ENCODE measurements at places on chromosomes 7 and 10. TPM values are rescaled to one million over a fixed set of nuclear protein-coding genes. Genes with fewer than 3 reads are reported as not detected.
A peak's percentile ranks its signal among the peaks of the same experiment; 100 is the strongest.

DNA sequence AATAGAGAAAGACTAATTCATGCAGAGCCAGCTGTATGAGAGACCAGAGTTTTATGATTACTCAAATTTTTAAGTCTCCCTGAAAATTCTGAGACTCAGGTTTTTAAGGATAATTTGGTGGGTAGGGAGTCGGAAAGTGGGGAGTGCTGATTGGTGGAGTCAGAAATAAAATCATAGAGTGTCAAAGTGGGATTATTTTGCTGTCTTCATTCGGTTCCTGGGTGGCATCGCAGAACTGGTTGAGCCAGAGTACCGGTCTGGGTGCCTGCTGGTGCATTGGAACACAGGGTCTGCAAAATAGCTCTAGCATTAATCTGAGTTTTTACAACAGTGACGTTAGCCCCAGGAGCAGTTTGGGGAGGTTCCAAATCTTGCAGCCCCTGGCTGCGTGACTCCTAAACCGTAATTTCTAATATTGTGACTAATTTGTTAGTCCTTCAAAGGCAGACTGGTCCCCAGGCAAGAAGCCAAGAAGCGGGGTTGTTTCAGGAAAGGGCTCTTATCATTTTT, 32.4 kb downstream of the GPRIN2 start:
- peak; percentile 86 for DNase-seq

GRCh38 chr10:93063144-93063976, 2.8 kb downstream of the CYP26C1 start:
- peak; percentile 79 for DNase-seq

GRCh38 chr10:46553238-46554049, 3.0 kb downstream of the GPRIN2 start:
- DNase-seq = peak; percentile 74

GRCh38 chr10:8053446-8054243, 843 bp upstream of the GATA3 start:
- peak; percentile 99 for DNase-seq

Gene WDR86
- total RNA-seq = 8.5 TPM

GRCh38 chr7:106059556-106059955, 52.6 kb downstream of the SYPL1 start:
- no peak for DNase-seq

DNA sequence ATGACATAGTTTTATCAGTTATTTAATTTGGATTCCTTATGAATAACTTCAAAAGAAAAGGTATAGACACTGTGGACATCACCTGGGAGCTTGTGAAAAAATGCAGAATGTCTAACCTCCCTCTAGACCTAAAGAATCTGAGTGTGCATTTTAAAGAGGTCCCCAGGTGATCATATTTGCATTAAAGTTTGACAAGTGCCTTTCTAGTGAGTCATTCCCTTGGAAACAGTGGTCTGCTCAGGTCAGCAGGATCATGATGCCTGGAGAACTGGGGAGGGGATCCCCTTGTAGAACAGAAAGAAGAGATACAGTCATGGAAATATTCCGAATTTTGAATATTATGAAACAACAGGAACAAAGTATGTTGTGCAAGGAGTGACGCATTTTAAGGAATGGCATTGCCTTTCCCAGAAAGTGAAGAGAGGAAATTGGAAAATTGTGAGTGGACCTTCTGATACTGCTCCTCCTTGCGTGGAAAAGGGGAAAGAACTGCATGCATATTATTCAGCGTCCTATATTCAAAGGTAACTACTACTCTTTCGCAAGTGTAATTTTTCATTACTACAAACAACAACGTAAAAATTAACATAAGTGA, 4.6 kb downstream of the STEAP2 start:
- no peak for DNase-seq

Gene UTF1
- not detected for total RNA-seq

Gene MET
- total RNA-seq = 55.0 TPM

Gene MDFIC
- 81.3 TPM for total RNA-seq

DNA sequence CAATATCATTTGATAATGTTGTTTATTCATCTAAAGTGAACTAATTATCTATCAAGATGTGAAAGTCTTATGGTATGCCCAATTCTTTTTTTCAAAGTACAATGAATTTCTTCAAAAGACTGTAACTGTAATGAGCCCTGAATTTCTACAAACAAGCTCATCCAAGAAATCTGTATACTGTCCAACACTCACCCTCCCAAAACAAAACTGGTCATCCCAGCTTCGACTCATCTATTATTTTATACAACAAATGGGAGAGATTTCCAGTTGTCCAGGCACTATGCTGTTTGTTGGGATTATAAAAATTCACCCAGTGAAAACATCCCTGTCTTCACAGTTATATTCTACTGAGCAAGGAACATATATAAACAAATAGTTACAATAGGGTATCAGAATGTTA, 806.9 kb downstream of the TNS3 start:
- DNase-seq = no peak

DNA sequence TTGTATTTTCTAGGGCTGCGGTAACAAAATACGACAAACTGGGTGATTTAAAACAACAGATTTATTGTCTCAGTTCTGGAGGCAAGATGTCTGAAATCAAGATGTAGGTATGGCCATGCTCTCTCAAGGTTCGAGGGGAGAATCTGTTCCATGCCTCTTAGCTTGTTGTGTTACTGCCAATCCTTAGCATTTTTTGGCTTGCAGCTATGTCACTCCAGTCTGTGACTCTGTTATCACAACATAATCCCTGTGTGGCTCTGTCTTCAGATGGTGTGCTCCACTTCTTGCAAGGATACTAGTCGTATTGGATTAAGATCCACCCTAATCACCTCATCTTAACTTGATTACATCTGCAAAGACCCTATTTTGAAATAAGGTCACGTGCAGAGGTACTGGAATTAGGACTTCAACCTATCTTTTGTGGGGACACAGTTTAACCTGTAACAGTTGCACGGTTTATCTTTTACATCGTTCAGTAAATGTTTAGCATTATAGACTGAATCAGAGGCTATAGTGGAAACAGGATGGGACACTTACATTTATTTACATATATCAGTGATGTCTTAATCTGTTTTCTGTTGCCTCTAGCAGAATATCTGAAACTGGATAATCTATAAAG, 3.1 kb downstream of the C1GALT1 start:
- peak; percentile 9 for DNase-seq

- DNase-seq = no peak
Observed at GRCh38 chr7:157916946-157917640, 580.3 kb downstream of the DNAJB6 start.

- no peak for DNase-seq
Observed at GRCh38 chr10:86168256-86168655, 198.3 kb downstream of the GRID1 start.

DNA sequence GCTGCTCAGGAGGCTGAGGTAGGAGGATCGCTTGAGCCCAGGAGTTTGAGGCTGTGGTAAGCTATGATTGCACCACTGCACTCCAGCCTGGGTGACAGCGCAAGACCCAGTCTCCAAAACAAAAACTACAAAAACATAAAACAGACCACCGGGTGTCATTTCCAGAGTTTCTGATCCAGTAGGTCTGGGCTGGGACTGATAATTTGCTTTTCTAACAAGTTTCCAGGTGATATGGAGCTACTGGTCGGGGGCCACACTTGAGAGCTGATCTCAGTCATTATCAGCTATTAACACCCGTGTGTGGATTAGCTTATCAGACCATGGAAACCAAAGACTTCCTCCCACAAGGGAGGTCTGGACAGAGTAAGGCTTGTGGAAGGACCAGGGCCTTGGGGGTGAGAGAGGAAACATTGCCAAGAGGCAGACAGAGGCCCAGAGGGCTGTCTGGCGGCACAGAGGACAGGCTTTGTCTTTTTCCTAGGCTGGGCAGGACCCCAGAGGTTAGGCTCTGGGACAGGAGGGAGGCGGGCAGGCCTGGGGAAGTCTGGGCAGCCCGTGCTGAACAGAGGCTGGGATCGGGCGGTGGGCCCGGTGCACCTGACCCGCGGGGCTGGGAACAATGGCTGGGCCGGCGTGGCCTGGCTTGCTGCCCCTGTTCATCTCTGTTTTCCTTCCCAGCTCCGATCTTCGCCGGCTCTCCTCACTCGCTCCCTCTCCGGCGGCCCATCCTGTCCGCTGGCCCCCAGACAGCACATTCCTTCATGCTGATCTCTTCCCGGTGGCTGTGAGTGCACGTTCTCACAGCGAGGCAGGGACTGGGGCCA, 25.2 kb downstream of the TMEM270 start:
- peak; percentile 96 for DNase-seq

Gene CPN1
- total RNA-seq = not detected

Gene GATA3
- not detected for total RNA-seq

DNA sequence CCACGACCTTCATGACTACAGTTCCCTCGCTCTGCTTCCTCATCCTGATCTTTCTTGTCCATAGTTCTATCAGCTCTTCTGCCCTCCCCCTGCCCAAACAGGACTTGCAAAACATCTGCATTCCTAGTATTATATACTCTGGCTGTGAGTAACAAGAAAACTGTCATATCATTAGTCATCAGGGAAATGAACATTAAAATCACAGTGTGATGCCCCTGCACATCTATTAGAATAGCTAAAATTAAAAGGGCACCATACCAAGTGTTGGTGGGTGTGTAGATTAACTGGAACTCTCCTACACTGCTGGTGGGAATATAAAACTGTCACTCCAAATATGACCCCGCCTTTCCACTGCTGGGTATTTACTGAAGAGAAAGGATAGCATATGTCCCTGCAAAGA, 141.8 kb downstream of the C7orf25 start:
- DNase-seq = no peak

GRCh38 chr10:119090968-119091367, 10.4 kb upstream of the EIF3A start:
- DNase-seq = no peak

Gene CEP41
- total RNA-seq = 9.8 TPM

Gene PRSS37
- total RNA-seq = not detected

- DNase-seq = no peak
Observed at GRCh38 chr7:138746073-138746472, 44.9 kb upstream of the SVOPL start.

DNA sequence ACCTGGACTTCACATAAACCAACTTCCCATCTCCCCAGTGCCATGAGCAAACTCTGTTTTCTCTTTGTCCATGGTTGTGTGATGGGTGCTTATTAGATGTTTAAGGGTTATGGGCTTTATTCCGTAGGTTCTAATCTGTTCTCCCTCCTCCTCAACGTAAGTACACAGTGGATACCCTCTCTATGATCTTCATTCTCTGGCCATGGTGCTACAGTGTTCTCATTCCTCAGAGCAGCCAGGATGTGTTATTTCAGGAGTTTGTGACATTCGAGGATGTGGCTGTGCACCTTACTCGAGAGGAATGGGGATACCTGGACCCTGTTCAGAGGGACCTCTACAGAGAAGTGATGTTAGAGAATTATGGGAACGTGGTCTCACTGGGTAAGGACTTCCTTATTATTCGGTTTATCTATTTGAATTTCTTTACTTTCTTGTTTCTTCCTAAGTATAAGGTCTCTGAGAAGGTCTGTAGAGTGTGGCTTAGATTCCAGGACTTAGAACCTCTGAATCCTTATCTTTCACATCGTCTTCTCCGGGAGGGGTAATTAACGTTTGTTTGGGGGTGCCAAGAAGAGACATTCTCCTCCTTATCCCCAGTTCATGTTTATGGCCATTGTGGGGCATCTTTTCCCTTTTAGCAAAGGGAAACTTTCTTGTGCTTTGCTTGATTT, 3.8 kb downstream of the ZNF655 start:
- no peak for DNase-seq

GRCh38 chr10:100984672-100985177, 2.6 kb downstream of the MRPL43 start:
- DNase-seq = no peak

- peak; percentile 63 for DNase-seq
Observed at GRCh38 chr7:129271500-129272355, 46.9 kb downstream of the AHCYL2 start.

DNA sequence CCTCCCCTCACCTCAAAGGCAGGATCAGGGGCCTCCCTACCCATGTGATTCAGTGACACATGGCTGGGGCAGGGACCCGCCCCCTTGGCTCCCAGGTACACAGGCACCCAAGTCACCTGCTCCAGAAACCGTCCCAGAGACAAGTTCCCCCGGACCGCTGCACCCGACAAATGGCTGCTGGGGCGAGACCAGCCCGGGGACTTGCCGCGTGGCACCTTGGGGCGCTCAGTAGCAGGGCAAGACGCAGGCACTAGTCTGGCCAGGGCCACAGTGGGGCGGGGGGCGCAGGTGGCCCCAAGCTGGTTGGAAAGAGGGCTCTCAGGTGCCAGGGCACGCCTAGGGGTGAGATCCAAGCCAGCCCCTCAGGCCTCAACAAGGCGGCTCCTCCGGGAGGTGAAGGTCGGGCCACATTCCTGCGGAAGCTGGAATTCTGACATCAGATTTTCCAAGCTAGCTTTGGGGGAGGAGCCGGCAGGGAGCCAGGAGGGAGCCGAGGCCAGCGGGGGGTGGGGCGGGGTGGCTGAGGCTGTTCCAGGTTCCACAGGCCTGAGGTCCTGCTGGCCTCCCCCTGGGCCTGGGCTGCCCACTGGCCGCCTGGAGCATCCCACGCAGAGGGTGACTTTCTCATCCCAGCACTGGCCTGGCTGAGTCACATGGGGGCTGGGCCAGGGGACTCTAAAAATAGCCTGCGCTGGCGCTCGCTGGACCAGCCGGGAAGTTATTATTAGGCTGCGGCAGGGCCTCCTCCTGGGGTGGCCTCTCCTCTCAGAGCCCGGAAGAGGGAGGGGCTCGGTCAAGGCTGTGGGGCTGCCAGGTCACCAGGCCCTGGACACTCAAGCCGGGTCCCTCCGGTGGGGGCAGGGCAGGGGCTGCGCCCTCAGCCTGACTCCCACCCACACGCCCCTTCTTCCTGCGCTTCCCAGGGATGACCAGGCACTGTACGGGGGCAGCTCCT, 20.5 kb upstream of the INPP5A start:
- DNase-seq = peak; percentile 100

DNA sequence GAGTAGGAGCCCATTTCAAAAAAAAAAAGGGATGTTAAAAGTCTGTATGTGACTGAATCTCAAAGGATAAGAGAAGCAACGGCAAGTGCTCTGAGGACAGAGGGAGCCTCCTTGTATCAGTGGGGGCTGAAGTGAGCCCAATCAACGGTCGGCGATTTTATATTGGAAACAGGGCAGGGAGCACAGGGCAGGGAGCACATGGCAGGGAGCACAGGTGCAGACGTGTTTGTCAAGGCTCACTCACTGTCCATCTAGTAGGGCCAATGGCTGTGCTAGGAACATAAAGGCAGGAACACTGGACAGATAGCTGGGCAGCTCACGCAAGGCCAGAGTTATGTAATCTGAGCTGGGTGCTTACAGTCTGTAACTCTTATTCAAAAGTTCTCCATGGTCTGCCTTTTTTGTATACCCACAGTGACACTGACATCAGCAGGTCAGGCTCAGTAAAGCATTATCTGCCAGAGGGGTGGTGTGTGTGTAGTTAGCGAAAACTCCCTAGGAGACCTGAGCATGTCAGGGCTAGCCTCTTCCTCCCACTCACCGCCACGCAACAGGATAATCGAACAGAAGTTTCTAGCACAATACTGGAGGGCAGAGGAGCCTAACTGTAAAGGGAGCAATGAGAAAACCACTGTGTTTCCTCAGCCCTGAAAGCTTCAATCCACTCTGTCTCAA, 15.4 kb downstream of the AKR1B1 start:
- DNase-seq = no peak
